Stimulated activated CD4-positive, alpha-beta T cell treated with anti-CD3 and anti-CD28 coated beads, Interleukin-1b, Interleukin-23, amount 100 ng/mL, for 1 hour (primary cell): ENCODE measurements at places on chromosomes 12 and 14.

DNA sequence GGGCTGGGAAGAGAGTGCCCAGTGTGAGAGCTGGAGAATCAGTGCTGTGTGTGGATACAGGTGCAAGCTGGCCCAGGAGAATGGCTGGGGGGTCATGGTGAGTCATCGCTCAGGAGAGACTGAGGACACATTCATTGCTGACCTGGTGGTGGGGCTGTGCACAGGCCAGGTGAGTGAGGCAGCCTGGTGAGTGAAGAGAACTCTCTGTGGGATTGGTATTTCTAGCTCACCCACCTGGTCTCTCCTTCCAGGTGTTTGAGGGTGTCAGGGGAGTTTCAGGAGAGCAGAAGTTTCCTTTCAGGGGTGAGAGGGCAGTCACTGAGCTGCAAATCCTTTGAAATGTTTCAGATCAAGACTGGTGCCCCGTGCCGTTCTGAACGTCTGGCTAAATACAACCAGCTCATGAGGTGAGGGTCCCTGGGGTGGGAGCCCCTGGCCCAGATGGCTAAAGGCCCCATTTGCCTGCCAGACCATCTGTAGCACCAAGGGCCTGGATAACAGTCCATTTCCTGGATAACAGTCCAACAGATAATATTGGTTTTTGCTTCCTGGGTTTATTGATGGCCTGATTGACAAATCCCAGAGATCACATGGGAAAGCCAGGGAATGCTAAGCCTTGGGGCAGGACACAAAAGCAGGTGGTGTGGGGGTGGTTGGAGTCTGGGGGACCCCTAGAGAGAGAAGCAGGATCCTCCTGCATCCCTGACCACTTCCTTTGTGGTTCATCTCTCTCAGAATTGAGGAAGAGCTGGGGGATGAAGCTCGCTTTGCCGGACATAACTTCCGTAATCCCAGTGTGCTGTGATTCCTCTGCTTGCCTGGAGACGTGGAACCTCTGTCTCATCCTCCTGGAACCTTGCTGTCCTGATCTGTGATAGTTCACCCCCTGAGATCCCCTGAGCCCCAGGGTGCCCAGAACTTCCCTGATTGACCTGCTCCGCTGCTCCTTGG, 5.5 kb upstream of the ATN1 start:
- DNase-seq = no peak

DNA sequence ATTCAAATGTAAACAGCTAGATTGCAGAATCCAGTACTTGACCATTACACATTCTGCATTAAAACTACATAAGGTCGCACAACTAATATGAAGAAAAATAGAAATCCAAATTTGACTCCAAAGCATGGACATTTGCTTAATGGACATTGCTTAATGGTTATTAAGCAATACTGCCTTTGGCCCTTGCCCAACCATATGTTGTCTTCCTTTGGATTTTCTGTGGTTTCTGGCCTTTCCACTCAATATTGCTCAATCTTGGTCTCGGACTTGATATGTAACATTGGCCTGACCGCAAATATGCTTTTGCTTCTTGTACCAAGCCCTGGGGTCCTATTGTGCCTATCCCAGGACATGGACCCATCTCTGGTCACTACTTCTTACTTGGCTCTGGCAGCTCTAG, 67.2 kb downstream of the PTPRR start:
- no peak for DNase-seq

- DNase-seq = no peak
Observed at GRCh38 chr12:94012590-94012989, 135.8 kb upstream of the PLXNC1 start.

DNA sequence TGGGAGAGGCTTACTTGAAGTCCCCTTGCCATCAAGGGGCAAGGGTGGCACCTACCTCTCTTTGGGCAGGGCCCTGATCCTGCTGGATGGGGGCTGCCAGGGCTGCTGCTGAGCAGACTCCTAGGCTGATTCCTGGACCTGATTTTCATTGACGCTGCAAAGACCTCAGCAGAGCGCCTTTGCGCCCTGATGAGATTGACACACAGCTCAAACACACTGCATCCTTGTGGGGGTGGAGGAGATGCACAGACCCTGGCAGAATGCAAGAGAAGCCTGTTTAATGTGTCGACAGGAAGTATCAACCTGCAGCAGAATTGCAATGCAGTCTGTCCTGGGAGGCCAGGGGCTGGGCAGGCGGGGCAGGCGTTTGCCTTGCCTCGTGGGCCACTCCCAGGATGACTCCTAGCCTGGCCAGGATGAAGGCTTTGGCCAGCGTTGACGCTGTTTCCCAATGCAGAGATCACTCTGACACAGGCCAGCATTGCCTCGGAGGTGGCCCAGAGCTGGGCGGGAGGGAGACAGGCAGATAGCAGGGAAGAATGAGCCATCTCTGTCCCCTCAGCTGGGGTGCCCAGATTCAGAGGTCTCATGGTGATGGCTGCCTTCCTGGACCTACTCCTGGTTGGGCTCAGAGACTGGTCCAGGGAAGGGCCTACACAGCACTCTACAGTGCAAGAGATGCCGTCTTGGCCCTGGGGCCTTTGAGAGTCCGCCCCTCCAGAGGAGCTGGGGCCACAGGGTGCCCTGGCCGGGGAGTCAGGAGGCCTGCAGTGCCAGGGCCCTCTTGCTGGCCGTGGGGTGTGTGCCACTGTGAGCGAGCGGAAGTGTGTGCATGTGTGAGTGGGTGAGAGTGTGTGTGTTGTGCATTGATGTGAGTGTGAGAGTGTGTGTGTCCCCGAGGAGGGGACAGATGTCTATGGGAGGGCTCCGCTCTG, 108.3 kb downstream of the KIF26A start:
- DNase-seq = no peak

DNA sequence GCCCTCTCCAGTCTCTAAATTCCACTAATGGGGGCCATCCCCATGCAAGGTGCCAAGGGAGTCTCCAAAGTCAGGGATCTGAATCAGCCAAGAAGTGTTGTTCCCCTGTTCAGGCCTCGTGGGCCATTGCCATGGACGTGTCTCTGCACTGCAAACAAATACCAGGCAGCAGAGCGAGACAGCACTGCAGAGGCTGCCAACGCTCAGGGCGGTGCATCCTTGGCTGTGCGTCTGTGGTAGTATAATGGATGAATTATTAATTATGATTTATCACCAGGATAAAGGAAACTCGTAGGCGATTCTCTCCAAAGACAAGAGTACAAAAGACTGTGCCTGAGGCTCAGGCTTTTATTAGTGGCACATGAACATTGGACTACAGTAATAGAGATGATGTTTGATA, 122.3 kb upstream of the NTF3 start:
- no peak for DNase-seq

- no peak for DNase-seq
Observed at GRCh38 chr14:105532735-105533141, 6.4 kb downstream of the TMEM121 start.

GRCh38 chr12:7758766-7759140, 6.3 kb upstream of the NANOGNB start:
- no peak for DNase-seq

GRCh38 chr12:132423820-132424645, 65.9 kb upstream of the FBRSL1 start:
- no peak for DNase-seq

DNA sequence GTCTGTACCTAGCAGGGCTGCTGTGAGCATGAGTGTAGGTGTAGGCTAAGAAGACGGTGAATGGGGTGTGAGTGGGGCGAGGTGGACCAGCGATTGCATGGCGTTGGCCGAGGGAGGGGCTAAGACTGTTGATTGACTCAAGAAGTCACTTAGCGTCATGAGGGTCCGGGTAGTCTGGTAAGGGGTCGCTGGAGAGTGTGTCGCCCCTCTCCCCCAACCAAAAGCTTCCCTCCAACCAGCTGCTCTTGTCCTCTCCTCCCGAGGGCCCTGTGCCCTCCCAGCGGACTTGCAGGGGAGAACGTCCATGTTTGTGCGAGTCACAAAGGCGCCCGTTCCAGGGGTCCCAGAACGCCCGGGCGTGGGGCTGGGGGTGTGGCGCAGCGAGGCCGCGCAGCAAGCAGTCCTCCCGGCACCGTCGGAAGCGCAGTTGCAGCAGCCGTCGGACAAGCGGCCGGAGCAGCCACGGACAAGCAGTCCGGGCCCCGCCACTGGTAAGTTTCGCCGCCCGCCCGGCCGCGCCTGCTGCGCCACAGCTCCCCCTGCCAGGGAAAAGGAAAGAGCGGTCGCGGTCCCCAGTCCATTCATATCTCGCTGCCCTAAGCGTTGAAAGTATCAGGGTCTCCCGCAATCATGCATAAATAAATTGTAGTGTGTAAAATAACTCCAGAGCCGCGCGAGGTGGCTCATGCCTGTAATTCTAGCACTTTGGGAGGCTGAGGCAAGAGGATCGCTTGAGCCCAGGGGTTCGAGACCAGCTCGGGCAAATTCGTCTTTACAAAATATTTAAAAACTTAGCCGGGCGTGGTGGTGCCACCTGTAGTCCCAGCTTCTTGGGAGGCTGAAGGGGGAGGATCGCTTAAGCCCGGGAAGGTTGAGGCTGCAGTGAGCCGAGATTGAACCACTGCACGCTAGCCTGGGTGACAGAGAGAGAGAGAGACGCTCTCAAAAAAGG, at the start of gene CCDC63:
Gene CCDC63, plus strand, starts transcription at position 373 of the 952 bp plus-strand sequence. CDS start 5,968 bp downstream, outside the sequence.
- DNase-seq = no peak

- DNase-seq = peak; percentile 54
Observed at GRCh38 chr12:132444957-132445883, 44.7 kb upstream of the FBRSL1 start.

GRCh38 chr12:86772696-86773095, 516.5 kb upstream of the MGAT4C start:
- no peak for DNase-seq

GRCh38 chr12:4556735-4557530, 5.1 kb upstream of the DYRK4 start:
- DNase-seq = no peak

DNA sequence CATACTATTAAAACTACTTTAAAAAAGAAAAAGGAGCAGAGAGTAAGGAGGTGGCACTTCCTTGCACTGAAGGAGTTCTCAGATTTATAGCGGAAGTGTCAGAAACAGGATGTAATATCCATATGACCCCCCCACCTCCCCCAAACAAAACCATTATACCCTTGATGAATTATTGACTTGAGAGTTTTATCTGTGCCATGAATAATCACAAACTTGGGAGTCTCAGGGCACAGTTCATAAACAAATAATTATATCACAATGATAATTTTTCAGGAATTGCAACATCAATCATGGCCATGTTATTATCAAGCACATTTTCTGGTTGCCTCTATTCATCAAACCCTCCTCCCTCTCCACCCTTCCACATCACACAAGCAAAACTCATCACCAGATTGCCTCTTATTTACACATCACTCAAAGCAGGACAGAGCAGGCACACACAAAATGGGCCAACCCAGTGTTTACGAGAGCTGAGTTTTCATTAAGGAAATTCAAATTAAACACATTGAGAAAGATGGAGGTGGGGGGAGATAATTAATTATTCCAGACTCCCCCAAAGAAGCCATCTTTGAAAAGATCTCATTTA, 141.4 kb downstream of the EGLN3 start:
- DNase-seq = no peak

GRCh38 chr14:65366802-65367565, 45.5 kb upstream of the FUT8 start:
- no peak for DNase-seq

DNA sequence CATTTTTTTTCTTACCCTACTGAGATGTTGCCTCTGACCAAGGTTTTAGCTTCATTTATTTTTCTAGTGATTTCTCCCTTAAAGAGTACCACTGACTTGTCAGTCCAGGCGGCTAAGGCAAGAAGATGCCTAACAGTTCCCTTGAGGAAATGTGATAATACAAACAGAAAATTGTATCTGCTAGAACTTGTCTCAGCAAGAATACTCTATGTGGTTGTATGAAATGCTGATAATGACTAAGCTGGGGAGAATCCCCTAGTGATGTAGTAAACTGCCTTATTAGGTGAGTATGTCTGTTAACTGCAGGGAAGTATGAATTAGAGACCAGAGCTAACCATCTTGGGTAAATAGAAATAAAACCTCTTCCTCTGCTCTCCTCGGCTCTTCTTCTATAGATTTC, 6.7 kb downstream of the C12orf54 start:
- DNase-seq = no peak

DNA sequence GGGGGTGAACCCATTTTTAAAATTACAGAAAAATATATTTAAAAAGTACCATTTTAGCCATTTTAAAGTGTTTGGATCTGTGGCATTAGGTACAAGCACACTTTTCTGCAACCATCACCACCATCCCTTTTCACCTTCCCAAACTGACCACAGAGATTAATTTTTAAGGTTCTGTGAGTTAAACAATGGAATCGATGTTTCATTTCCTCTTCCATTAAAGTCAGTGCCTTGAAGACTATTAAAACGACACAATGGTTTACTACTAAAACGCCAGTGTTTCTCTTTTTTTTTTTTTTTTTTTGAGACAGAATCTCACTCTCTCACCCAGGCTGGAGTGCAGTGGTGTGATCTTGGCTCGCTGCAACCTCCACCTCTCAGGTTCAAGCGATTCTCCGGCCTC, 78.1 kb upstream of the GPR68 start:
- no peak for DNase-seq

- DNase-seq = no peak
Observed at GRCh38 chr14:25080682-25081081, 30.7 kb upstream of the STXBP6 start.

GRCh38 chr12:53211476-53212381, 4.7 kb upstream of the ITGB7 start:
- no peak for DNase-seq

GRCh38 chr14:63891148-63891975, 38.6 kb downstream of the SYNE2 start:
- DNase-seq = no peak

GRCh38 chr12:9134981-9135628, 19.4 kb upstream of the A2M start:
- no peak for DNase-seq

DNA sequence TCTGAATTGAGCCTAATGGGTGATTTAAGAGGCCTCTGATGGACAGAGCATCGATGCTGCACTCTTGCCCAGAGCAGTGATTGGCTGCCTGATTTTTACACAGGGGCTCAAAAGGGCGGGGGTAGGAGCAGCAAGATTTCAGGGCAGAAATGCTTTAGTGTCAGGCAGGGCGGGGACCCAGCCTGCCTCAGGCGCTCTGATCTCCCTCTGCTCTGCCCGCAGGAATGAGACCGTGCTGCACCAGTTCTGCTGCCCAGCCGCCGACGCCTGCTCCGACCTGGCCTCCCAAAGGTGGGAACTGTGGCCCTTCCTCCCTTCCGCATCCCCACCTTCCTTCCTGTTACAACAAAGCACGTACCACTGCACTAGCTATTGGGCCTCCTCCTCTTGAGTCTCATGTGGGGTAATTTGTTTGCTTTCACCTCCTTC, 32.4 kb downstream of the IQSEC3 start:
- DNase-seq = no peak

DNA sequence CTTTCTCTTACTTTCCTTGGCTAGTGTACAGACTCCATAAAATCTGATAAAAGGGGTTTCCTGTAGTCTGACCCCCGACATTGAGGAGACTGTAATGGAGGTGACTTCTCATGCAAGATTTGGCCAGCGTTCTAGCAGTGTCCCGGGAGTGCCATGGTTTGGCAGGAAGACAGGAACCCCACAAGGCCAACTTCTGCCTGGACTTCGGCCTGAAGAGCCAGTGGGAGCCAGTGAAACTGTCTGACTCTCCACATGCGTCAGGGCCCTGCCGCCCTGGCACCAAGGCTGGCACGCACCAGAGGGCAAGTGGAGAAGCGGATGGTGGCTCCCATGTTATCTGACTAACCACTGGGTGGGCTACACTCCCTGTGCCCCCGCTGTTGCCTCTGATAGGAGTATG, 70.5 kb downstream of the TMEM260 start:
- no peak for DNase-seq

- DNase-seq = no peak
Observed at GRCh38 chr14:33068626-33069025, 129.9 kb downstream of the NPAS3 start.
